ENCODE measurements at places on chromosomes 3 and 15. TPM values are rescaled to one million over a fixed set of nuclear protein-coding genes. Genes with fewer than 3 reads are reported as not detected.

DNA sequence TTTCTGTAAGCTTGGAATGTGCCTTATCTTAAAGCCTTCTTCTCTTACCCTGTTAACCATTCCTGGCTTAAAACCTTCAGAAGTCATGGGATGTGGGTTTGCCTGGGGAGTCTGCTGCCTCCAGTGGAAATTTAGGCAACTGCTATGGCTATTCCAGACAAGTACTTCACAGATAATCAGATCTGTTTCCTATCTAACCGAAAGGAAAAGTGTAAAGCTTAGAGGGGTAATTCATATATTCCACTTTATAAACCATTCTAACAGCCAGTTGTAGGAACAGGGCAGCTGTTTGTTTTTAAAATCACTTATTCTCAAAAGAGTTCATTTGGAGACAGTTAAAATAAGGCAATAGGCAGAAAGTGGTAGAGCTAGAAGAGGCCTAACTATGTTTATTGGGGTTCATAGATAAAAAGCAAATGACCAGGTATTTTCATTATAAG lies 219.9 kb downstream of the TCF12 start:
- peaks cover 27% of the 10 kb centered on the region for H3K4me1 ChIP-seq
- H3K4me3 ChIP-seq, result no peak overlapping the region
- no peak for DNase-seq
- no peaks in the 10 kb centered on the region for H3K36me3 ChIP-seq
- no peak overlapping the region for H3K27ac ChIP-seq

GRCh38 chr15:74136814-74137536 lies 6.6 kb downstream of the ISLR2 start:
- H3K27ac ChIP-seq, result no peak overlapping the region
- no peaks in the 10 kb centered on the region for H3K4me1 ChIP-seq
- no peaks in the 10 kb centered on the region for H3K36me3 ChIP-seq
- peaks cover 70% of the 10 kb centered on the region for H3K27me3 ChIP-seq
- H3K4me3 ChIP-seq, result peak overlapping the region; percentile 46

DNA sequence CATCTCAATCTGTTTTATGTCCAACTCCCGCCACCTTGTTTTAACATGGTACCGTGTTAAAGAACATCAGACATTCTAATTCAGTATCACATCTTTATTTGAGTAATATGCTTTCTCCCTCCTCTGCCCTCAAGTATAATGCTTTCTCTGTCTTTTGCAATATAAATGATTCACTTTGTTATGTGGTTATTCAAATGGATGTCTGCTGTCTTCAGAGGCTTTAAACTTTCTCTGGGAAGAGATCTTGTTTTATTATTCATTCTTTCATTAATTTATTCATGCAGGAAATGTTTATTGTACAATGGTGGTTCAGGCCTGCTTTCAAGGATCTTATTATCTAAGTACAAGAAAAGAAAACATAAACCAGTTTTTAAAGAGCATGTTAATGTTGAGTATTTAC lies 57.1 kb downstream of the RAP2B start:
- DNase-seq, result no peak
- no peak overlapping the region for H3K4me3 ChIP-seq
- peaks cover 18% of the 10 kb centered on the region for H3K4me1 ChIP-seq

GRCh38 chr15:43939070-43939469 lies 112.3 kb downstream of the WDR76 start:
- no peaks in the 10 kb centered on the region for H3K36me3 ChIP-seq
- no peak for DNase-seq
- no peak overlapping the region for H3K27ac ChIP-seq
- no peaks in the 10 kb centered on the region for H3K4me1 ChIP-seq

- peak; percentile 32 for DNase-seq
- H3K4me3 ChIP-seq, result no peak overlapping the region
- peak overlapping the region; percentile 47 for H3K27ac ChIP-seq
- no peaks in the 10 kb centered on the region for H3K27me3 ChIP-seq
- no peaks in the 10 kb centered on the region for H3K36me3 ChIP-seq
Measured at GRCh38 chr15:70154718-70155347, 57.1 kb upstream of the TLE3 start.

DNA sequence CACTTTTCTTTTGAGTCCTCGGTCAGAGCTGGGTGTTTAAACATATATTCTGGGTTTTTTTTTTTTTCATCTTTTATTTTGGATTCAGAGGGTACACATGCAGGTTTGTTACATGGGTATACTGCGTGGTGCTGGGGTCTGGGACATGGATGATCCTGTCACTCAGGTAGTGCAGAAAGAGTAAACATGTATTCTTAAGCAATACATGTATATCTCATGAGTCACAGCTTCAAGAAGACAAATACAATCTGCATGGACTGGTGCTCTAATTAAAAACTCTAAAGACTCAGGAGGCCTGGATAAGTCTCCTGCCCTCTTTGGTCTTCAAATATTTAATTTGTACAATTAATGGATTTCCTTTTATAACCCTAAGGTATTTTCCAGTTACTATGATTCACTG lies 50.6 kb upstream of the PHLDB2 start:
- H3K4me3 ChIP-seq, result no peak overlapping the region
- peaks cover 4% of the 10 kb centered on the region for H3K4me1 ChIP-seq
- no peaks in the 10 kb centered on the region for H3K27me3 ChIP-seq
- H3K36me3 ChIP-seq, result no peaks in the 10 kb centered on the region

- no peaks in the 10 kb centered on the region for H3K27me3 ChIP-seq
- H3K4me3 ChIP-seq, result no peak overlapping the region
- H3K4me1 ChIP-seq, result peaks cover 7% of the 10 kb centered on the region
- DNase-seq, result no peak
Measured at GRCh38 chr3:197746209-197746608, 3.5 kb upstream of the FYTTD1 start.

- peaks cover 22% of the 10 kb centered on the region for H3K27me3 ChIP-seq
- no peak overlapping the region for H3K27ac ChIP-seq
- H3K4me1 ChIP-seq, result peaks cover 2% of the 10 kb centered on the region
- H3K4me3 ChIP-seq, result no peak overlapping the region
- DNase-seq, result no peak
Measured at GRCh38 chr3:44016818-44017217, 224.9 kb upstream of the TOPAZ1 start.

DNA sequence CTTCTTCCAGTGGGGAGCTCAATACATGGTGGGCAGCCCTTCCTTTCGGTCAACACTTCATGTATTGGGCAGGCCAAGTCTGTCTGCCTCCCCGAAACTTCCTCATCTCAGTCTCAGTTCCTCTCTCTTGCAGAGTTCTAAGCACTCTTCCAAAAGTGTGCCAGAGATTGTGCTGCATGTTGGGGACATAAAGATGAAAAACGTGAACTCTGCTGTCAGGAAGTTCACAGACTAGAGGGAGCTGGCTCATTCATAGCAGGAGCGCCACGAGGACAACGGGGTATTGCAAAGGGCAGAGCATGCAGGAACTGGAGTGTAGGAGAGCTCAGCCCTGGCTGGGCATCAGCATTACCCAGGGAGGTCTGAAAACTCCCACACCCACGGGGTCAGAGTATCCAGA lies 15.3 kb upstream of the EPHB3 start:
- H3K27me3 ChIP-seq, result peaks cover 16% of the 10 kb centered on the region
- no peak overlapping the region for H3K4me3 ChIP-seq
- no peak overlapping the region for H3K27ac ChIP-seq
- H3K4me1 ChIP-seq, result peaks cover 6% of the 10 kb centered on the region
- no peaks in the 10 kb centered on the region for H3K36me3 ChIP-seq
- peak; percentile 71 for DNase-seq

DNA sequence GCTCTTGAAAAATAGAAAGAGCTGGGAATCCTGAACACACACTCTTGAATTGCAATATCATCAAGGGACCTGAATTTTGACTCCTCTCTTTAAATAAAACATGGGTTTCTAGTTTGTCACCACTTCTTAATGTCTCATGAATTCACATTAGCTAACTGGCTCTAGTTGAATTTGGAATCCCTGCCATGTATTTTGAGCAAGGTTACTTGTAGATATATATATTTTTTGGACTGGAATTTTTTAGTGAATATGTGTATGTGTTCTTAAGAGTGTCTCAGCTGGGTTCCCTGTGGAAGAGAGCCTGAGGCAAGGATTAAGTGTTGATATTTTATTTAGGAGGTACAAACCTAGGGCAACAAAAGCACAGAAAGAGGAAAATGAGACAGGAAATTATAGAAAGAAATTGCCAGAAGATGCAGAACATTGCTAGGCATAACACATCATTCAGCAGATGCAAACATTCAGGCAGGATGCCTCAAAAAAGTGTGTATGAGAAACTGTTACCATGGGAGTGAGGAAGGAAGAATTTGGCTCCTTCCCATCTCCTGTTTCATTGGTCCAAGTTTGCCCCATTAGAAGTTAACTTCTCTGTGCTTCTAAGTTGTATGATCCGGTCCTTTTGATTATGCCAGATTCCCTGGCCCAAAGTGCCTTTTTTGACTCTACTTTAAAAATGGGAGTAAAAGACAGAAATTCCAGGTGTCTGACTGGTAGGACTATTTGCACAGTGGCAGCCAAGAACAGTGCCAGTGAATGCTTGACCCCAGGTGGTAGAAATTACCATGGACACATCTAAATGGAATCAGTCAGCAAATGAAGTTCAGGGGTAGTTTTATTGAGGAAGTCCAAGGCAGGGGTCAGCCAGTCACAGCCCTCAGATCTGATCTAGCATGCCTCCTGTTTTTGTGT lies 253.7 kb upstream of the TGFBR2 start:
- H3K4me3 ChIP-seq, result no peak overlapping the region
- H3K27me3 ChIP-seq, result no peaks in the 10 kb centered on the region
- H3K4me1 ChIP-seq, result peaks cover 16% of the 10 kb centered on the region
- H3K27ac ChIP-seq, result no peak overlapping the region

DNA sequence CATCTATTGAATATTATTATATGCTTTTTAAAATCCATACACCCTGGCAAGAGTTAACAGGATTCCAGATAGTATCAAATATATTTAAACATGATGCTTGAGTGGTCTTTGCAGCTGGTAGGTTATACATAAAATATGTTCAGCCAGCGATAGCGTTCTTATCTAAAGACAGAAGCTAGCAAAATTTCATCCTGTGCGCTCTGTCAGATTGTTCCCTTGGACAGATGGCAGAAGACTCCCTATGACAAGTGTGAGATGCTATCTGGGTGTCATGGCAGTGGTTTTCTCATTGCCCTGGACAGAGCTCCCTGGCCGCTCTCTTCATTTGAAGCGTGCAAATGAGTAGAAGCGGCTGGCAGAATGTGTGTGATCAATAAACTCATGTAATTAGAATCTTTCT lies 175.2 kb upstream of the SOX14 start:
- no peaks in the 10 kb centered on the region for H3K4me1 ChIP-seq
- H3K4me3 ChIP-seq, result no peak overlapping the region
- no peaks in the 10 kb centered on the region for H3K27me3 ChIP-seq
- DNase-seq, result no peak

DNA sequence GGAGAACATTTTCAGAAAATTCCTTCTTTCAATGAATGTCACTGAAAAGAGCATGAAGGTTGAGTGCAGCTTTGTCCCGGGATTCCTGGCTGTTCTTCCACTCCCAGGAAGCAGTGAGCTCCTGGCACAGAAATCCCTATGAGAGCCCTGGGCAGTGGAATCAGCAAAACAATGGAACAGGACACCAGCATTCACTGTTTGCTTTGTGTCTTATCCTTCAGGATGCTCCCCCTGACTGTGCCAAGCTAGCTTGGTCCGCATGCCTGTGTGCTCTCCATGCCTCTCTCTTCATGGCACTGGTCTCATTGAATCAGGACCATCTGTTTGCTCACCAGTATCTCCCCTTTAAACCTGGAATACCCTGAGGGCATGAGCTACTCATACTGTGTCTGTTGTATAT lies 102.0 kb upstream of the GADL1 start:
- no peak for DNase-seq
- no peaks in the 10 kb centered on the region for H3K27me3 ChIP-seq
- no peaks in the 10 kb centered on the region for H3K4me1 ChIP-seq
- no peak overlapping the region for H3K27ac ChIP-seq

DNA sequence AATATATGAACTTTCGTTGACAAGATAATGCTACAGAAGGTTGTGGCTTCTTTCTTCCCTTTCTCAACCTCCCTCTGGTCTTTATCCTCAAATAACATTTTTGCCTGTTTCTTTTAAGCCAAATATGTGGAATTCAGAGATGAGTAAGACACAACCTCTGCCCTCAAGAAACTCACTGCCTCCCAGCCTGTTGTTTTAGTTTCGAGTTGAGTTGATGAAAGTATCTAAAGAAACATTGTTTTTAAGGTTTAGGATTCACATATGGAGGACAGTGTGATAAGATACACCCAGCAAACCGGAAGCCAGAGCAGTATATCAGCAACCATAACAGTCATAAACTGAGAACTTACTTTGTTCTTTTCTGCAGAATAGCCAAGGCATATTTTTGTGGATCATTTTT lies 218.6 kb downstream of the THSD4 start:
- DNase-seq, result no peak
- H3K27ac ChIP-seq, result no peak overlapping the region
- H3K4me3 ChIP-seq, result no peak overlapping the region
- H3K4me1 ChIP-seq, result peaks cover 10% of the 10 kb centered on the region
- no peaks in the 10 kb centered on the region for H3K36me3 ChIP-seq

- H3K27ac ChIP-seq, result peak overlapping the region; percentile 55
Measured at GRCh38 chr3:49462222-49462621, 7.8 kb upstream of the DAG1 start.

GRCh38 chr15:68205954-68206539 lies 915 bp upstream of the CALML4 start:
- H3K4me1 ChIP-seq, result peaks cover 29% of the 10 kb centered on the region
- DNase-seq, result peak; percentile 81
- H3K4me3 ChIP-seq, result peak overlapping the region; percentile 36
- H3K27ac ChIP-seq, result peak overlapping the region; percentile 66
- H3K27me3 ChIP-seq, result no peaks in the 10 kb centered on the region

- DNase-seq, result no peak
- H3K36me3 ChIP-seq, result no peaks in the 10 kb centered on the region
- no peaks in the 10 kb centered on the region for H3K4me1 ChIP-seq
- H3K27me3 ChIP-seq, result no peaks in the 10 kb centered on the region
- no peak overlapping the region for H3K4me3 ChIP-seq
Measured at GRCh38 chr3:169838511-169839030, 25.9 kb upstream of the LRRC34 start.

DNA sequence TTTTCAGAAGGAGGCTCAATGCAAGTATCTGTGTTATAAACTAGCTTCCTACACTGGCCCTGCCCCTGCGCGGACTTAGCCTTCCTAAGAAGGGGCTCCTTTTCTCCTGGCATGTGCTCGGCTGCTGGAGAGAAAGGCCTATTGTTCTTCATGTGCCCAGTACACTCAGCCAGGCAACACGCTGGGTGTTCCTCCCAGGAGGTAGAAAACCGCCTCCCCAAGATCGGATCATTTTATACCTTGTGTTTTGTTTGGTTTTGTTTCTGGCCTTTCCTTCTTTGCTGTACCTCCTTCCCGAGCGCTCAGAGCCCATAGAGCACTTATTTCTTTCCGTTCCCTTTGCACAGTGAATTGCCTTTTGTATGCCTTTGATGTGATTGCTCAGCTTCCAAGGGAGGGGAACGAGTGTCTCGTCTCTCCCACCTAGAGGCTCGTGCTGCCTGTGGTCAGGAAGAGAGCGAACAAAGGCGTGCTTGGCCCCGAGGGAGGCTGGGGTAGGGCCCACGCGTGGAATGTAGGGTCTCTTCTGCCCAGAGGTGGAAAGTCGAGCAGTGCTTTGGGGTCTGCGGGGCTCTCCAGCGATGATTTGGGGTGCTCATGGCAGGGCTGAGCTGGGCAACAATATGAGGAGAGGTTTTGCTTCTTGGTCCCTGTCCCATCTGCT lies 30.0 kb downstream of the CCNL1 start:
- DNase-seq, result no peak
- H3K36me3 ChIP-seq, result no peaks in the 10 kb centered on the region
- no peak overlapping the region for H3K4me3 ChIP-seq
- peaks cover 42% of the 10 kb centered on the region for H3K4me1 ChIP-seq

- no peaks in the 10 kb centered on the region for H3K36me3 ChIP-seq
- no peak for DNase-seq
- peaks cover 25% of the 10 kb centered on the region for H3K4me1 ChIP-seq
- no peak overlapping the region for H3K27ac ChIP-seq
- H3K27me3 ChIP-seq, result no peaks in the 10 kb centered on the region
Measured at GRCh38 chr3:149390772-149391212, 13.3 kb upstream of the TM4SF1 start.

The RBPMS2 gene
- 4.5 TPM for total RNA-seq

The PDZRN3 gene
- 23.9 TPM for total RNA-seq

The OR5K4 gene
- not detected for total RNA-seq

Measured in upper lobe of right lung (tissue), 1 donor.